ENCODE measurements at places on chromosomes 6 and 20.

- no peak for DNase-seq
These were observed 68.2 kb downstream of the SEL1L2 start for GRCh38 chr20:13922241-13922640.

- no peak for DNase-seq
These were observed 84.5 kb downstream of the JARID2 start for GRCh38 chr6:15330174-15330944.

- DNase-seq = no peak
These were observed 33.2 kb upstream of the PNISR start for GRCh38 chr6:99458319-99458718.

- no peak for DNase-seq
These were observed 314.7 kb downstream of the EPM2A start for GRCh38 chr6:145420599-145420998.

DNA sequence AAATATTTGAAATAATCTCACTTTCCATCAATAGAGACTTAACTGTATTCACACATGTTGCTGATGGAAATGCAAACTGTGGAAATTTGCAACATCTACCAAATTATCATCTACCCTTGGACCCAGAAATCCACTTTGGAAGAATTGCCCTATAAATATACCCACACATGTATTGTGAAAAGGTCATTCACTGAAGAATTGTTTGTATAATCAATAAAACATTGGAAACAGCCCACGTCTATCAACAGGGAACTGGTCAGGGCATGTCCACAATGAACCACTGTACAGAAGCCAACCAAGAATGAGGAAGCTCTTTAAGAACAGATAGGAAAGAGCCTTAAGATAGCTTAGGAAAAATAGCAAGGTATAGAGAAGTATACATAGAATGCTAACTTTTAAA is 36.2 kb downstream of the PXDC1 start:
- DNase-seq = no peak

- no peak for DNase-seq
These were observed 87.7 kb upstream of the BEND3 start for GRCh38 chr6:107202876-107203468.

DNA sequence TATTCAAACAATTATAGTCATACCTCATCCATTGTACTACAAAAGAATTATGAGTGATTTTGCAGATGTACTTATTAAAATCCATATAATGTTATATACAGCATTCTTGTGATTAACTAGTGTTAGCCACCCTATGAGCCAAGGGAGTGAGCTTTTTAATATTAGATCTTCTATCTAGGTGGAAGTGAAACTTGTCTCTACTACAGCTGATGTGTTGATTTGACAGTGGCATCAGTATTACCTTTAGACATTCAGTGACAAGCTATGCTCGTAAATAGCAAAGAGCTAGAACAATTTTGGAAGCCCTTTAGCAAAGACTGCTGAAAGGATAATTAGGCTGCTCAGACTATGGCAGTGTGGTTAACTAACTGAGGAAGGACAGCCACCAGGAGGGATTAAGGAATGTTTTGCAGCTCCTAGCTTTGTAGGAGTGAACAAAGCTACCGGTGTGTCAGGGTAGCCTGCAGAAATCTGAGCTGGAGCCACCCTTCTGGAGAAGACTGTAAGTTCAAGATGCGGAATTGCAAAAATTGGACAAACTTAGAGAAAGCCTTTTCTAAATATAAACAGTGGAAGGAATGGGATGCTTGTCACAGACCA is 73.7 kb downstream of the AFG1L start:
- no peak for DNase-seq

GRCh38 chr6:106829451-106829850 is 145.1 kb downstream of the CD24 start:
- DNase-seq = no peak

- DNase-seq = no peak
These were observed 260.6 kb downstream of the PRL start for GRCh38 chr6:22036275-22036674.

- DNase-seq = peak; percentile 16
These were observed 25.8 kb downstream of the SNRNP48 start for GRCh38 chr6:7615611-7616383.
